ENCODE measurements at places on chromosomes 12 and 14.

DNA sequence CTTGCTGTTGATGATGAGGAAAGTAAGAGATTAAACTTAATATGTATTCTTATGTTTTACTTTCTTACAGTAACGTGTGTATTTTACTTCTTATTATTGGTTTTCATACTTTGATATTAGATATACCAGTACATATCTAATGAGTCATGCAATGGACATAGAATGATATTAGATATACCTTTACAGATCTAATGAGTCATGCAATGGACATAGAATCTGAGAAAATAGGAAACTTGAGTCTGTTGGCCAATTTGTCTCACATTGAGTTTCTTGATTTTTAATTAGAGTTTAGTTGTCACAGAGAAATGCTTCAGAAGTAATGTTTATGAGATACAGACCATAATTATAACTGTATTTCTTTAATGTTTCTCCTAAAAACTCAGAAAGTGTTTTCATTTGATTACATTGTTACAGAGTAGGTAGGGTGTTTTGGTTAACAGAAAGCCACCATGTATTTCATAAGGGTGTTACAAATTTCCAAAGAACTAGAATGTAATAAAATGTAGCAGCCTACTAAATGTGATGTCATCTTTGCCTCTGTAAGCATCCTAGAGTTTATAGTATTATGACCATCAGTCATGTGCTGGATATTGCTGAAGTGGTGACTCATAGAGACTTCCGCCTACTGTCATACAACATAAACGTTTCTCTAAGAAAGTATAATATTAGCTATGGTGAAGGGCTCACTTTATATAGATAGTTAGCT, 3.0 kb downstream of the GAS2L3 start:
- peak; percentile 15 for DNase-seq

GRCh38 chr14:82724316-82724715, 1190.7 kb upstream of the SEL1L start:
- DNase-seq: no peak

- DNase-seq: peak; percentile 68
These were observed 412.3 kb downstream of the RPS29 start for GRCh38 chr14:49173765-49174373.

- peak; percentile 70 for DNase-seq
These were observed 80.7 kb downstream of the KDM2B start for GRCh38 chr12:121499929-121500793.

DNA sequence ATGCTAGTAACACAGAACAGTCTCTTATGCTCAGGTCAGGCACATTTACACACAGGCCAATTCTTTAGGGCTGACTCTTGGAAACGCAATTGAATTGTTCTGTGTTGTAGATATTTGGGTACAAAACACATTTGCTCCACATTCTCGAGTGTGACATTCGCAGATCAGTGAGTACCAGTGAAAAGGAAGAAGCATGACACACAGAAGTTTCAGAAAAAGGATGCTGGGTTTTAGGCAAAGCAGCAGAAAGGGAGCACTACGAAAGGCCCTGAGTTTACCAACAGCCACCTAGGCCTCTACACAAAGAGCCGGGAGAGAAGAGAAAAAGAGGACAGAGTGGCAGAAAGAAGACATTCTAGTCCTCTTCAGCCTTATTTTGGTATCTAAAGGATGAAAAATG, 254.4 kb upstream of the BTG1 start:
- DNase-seq: no peak

DNA sequence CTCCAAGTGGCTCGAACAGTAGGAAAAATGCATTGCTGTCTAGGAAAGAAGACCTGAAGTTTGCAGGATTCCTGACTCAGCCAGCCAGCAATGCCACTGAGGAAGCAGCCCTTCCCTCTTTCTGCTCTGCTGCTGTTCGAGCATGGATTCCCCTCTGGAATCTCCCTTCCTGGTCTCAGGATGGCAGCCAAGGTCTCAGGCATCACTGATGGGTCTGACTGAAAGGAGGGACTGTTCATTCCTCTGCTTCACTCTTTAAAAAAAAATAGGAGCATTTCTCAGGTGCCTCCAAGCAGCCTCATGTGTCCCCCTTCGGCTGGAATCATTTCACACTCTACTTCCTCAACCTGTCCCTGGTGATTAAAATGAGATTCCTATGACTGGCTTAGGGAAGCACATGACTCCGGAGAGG, 62.4 kb downstream of the SLC15A4 start:
- no peak for DNase-seq

GRCh38 chr12:78519422-78519821, 345.2 kb upstream of the SYT1 start:
- DNase-seq: no peak

DNA sequence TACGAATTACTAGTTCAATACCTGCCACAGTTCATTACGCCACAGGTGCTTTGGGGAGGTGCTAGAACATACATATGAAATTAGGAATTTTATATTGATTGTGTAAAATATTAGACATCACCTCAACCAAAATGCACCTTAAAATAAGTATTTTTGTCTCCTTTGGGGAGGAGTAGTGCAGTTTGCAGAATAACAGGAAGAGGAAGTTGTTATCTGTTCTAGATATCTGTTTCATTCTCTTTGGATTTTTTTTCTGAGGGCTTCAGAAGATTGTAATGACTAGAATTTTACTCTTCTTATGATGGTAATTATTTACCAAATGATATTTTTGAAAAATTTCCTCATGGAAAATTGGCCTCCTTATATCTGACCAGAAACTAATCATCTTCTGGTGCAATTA, 9.9 kb upstream of the GYS2 start:
- DNase-seq: no peak

DNA sequence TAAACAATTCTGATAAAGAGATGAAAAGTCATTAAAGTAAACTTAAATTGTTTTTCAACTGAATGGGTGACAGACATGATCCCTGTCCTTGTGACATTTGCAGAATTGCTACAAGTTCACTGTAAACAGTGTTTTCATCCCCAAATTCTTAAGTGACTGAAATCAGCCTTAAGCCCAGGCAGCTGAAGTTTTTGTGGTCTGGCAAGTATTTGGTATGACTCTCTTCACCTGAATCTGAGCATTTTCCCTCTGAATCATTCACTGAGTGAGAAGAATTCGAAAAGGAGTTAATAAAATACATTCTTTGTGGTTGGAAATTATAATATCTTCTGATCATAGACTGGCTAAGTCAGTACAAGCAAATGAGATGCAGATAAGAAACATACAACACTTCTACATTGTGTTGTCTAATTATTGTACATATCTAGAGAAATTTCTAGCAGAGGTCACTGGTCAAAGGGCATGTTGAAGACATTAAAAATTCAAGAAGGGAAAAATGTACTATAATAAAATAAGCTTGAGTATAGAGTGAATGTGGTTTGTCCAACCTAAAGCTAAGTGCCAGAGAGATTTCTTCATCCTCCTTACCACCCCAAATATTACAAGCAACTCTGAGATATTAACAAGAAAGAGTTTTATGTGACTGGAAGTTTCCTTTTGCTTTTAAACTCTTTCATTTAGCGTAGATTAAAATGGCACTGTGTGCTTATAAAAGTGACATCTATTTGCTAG, 177.8 kb upstream of the DIO2 start:
- no peak for DNase-seq

DNA sequence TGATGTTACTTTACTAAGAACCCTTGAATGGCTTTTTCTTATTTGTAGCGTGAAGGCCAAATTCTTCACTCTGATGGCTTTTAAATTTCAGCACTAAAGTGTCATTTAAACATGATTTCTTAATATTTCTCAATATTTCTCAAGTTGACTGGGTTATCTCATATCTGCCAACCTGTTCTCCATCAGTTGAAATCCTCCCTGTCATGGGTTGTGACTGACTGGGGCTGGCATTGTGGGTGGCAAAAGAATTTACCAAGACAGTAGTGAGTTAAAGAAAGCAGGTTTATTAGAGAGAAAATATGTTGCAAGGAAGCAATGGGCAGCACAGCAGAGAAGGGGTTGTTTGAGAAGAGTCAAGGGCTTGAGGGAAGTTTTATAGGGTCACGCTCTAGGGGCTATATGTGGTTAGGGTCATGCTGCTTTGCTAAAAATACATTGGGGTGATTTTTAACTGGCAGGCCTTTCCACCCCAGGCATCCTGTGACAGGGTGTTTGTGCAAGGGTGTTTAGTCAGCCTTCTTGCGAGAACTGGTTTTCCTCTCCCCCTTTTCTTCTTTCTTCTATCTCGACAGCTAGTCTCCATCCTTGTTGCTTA, 232.8 kb upstream of the SEL1L start:
- no peak for DNase-seq

- no peak for DNase-seq
These were observed 1.6 kb downstream of the CD9 start for GRCh38 chr12:6201826-6202225.

DNA sequence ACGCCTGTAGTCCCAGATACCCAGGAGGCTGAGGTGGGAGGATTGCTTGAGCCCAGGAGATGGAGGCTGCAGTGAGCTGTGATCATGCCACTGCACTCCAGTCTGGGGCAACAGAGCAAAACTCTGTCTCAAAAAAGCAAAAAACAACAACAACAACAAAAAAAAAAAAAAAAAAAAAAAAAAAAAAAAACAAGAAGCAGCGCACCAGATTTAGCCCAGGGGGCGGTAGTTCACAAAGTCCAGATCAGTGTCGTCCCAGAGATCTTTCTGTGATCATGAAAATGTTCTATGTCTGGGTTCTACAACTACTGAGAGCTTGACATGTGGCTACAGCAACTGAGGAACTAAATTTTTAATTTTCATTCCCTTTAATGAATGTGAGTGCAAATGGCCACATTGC, 27.4 kb downstream of the OAS2 start:
- DNase-seq: no peak

DNA sequence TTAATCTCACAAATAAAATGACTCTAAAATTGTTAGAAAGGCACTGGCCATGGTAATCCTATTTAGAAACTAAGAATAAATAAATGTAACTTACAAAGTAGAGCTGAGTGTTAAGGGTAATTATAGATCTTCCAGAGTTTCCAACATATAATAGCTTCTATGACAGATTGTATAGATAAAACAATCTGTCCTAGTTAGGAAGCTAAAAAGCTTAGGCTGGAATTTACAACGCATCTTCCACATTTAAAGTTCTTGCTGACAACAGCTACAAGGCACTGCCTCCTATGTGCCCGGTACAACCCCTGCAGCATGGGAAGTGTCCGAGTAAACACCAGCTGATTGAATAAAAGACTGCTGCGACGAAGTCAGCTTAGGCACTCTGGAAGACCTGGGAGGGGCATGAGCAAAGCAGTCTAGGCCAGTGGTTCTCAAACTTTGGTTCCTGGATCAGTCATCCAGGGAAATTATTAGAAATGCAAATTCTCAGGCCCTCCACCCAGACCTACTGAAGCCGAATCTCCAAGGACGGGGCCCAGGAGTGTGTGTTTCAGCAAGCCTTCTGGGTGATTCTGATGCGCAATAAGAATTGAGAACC, 635.6 kb upstream of the TBX3 start:
- peak; percentile 22 for DNase-seq

GRCh38 chr14:59419303-59419702, 45.9 kb downstream of the GPR135 start:
- no peak for DNase-seq

DNA sequence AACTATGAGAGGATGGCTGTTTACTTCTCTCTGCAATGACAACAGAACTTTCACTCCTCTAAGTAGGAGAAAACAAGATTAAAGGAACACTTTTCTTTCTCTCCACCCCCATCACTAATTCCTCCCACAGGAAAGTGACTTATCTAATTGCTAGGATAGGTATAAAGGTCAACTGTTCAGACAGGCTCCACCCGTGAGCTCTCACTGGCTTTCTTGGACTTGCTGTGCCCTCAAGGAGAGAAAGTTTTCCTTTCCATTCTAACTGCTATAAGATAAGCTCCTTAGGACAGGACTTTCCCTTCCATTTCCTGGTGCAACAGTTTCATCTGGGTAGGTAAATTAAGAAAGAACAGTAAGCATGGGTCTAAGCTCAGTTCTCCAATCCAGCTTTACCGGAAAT, 4.8 kb downstream of the SLC41A2 start:
- no peak for DNase-seq

DNA sequence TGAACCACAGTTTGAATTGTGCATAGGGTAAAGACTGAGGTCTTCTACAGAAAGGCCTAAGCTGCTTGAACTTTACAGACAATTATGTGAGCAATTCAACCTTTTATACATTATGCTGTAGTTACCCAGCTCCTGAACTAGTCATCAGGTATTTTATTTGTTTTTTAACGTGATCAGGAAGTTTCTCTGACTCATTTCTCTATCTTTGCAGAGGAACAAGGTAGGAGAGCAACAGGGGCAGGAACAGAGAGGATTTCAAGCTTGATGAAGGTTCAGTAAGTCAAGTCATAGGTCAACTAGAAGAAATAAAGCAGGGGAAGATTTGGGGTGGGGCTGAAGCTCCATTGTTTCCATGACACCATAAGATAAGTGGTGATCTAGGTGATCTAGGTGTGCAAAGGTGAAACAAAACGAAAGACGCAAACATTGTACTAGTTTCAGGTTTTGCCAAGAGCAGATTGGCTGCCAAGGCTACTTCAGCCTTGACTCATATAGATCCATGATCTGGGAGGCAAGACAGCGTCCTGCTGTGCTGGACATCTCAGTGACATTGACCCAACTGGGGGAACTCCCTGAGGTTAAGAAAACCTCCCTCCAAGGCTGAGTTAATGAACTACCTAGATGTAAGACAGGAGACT, 198.1 kb downstream of the DAD1 start:
- no peak for DNase-seq

DNA sequence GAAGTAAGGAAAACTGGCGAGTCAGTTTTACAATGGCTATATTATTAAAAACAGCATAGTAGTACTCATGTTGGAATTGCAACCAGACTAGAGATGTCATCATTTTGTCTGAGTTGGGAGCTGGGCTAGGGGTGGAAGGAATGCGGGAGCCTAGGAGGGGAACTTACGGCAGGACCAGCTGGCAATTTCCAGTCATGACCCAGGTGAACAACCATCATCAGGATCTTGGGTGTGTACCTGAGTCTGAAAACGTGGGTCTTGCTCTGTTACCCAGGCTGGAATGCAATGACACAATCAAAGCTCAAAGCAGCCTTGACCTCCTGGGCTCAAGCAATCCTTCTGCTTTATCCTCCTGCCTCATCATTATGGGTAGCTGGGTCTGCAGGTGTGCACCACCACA, 50.9 kb downstream of the ALG10B start:
- DNase-seq: no peak

- no peak for DNase-seq
These were observed 441 bp downstream of the RAB5B start for GRCh38 chr12:55974308-55974730.

- DNase-seq: no peak
These were observed 590 bp downstream of the DDIT3 start for GRCh38 chr12:57519796-57520052.

- no peak for DNase-seq
These were observed 135.0 kb upstream of the LRIG3 start for GRCh38 chr12:59055204-59055860.

- DNase-seq: no peak
These were observed 294.1 kb downstream of the DPF3 start for GRCh38 chr14:72599579-72600470.

DNA sequence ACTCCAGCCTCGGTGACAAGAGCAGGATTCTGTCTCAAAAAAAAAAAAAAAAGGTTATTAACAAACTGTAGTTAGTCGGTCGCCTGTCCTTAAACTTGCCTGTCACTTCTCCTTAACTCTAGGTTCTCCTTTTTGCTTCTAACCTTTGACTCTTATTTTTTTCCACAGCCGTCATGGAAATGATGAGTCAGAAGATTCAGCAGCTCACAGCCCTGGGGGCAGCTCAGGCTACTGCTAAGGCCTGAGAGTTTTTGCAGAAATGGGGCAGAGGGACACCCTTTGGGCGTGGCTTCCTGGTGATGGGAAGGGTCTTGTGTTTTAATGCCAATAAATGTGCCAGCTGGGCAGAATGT, 418 bp upstream of the MYG1 start:
- no peak for DNase-seq

- DNase-seq: no peak
These were observed 89.4 kb downstream of the GALNT9 start for GRCh38 chr12:132239796-132240668.
